T-helper 2 cell (primary cell): ENCODE measurements at places on chromosomes 11 and 22.

- DNase-seq, result no peak
These were observed 23.8 kb downstream of the CSNK2A3 start for GRCh38 chr11:11329062-11329806.

GRCh38 chr22:19291218-19291579 is 320 bp downstream of the CLTCL1 start:
- no peak for DNase-seq

- no peak for DNase-seq
These were observed 52.7 kb downstream of the TBC1D22A start for GRCh38 chr22:46815132-46815531.

DNA sequence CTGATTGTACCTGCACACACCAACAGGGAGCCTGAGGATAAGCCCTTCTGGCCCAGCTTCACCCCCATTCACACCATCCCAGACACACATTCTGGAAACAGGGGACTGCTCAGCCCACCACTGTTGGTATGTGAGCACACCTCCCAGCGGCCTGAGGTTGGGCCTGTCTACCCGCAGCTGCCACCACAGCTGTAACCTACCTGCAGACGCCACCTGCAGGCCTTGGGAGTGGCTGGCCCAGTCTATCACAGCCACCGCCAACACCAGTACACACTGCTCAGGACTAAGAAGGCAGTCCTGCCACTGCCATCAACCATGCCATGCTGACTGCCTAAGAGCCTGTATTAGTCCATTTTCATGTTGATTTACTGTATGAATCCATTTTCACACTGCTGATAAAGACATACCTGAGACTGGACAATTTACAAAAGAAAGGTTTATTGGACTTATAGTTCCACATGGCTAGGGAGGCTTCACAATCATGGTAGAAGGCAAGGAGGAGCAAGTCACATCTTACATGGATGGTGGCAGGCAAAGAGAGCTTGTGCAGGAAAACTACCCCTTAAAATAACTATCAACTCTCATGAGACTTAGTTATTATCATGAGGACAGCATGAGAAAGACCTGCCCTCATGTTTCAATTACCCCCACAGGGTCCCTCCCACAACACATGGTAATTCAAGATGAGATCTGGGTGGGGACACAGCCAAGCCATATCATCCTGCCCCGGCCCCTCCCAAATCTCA is 30.6 kb downstream of the RSF1 start:
- DNase-seq, result no peak

DNA sequence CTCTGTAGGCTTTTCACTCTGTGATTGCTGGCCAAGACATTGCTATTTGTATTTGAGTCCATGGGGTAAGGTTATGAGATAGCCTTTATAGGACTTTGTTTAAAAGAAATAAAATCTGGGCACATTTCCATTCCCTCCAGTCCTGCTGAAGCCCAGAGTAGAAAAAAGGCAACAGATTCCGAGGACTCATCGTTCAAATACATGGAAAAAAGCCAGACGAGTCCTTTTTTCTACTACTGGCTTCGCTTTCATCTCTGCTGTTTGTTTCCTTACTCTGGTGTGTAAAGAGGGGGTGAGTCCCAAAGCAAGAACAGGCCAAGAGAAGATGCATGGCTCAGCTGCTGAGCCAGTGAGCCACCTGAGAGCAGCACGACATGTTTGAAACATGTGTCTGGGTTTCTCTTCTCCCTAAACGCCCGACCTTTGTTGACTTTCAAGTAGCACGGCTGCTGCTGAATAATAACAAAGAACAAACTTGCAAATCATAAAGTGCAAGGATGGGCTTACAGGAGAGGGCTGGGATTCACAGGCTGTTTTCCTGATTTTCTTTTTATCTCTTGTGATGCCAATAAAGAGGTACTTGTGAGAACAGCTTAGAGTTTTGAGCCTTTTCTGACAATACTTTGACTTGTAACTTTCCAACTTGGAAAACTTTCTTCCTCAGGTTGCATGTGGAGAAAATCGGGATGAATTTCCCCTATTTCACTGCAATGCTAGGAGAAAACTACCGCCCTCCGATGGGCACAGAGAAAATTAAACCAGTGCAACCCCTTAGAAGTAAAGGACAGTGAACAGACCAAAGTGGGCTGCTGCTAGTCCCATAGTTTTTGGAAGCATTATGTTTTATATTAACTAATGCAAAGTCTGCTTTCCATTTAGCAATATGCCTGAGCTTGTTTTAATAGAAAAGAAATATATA is 195.2 kb upstream of the RAG2 start:
- no peak for DNase-seq

DNA sequence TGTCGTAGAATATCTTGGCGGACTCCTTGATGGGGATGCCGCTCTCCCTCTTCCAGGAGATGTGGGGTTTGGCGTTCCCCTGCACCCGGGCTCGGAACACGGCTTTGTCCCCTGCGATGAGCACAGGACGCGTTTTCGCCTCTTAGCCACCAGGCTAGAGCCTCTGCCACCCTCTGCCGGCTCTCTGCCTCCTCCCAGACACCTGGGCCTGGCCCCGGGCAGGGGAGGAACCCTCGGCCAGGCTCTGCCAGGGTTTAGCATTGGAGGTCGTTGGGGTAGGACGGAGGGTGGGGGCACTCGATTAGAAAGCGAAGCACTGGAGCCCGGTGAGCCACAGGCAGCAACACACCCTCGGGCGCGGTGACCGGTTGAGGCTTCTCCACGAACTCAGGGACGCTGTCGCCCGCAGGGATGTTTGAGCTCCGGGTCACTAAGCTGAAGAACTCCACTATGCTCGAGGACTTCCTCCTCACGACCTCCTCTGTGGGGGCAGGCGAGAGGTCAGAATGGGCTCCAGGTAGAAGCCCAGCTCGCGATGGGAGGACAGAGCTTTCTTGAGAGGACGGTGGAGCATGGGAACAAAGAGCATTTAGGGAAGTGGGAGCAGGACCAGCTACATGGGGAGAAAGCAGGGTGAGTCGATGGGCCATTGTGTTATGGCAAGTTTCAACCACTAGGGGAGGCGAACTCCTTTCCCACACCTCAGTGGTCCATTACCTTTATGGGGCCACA is 4.3 kb downstream of the IGSF22 start:
- DNase-seq, result peak; percentile 24

GRCh38 chr11:76148231-76148630 is 58.1 kb downstream of the WNT11 start:
- no peak for DNase-seq

- DNase-seq, result no peak
These were observed 25.4 kb downstream of the MICAL3 start for GRCh38 chr22:17998913-17999312.

GRCh38 chr22:48044487-48045060 is 1282.1 kb downstream of the TBC1D22A start:
- no peak for DNase-seq

- DNase-seq, result no peak
These were observed 468.0 kb downstream of the OPCML start for GRCh38 chr11:133064152-133064877.

GRCh38 chr11:63920939-63921417 is 4.0 kb upstream of the RCOR2 start:
- no peak for DNase-seq

GRCh38 chr11:13984616-13985450 is 22.3 kb downstream of the SPON1 start:
- DNase-seq, result no peak

GRCh38 chr22:39343259-39344045 is 6.3 kb upstream of the SYNGR1 start:
- DNase-seq, result peak; percentile 58

- no peak for DNase-seq
These were observed 32.6 kb downstream of the PRDM11 start for GRCh38 chr11:45178890-45179671.

- DNase-seq, result no peak
These were observed 14.7 kb upstream of the VPREB1 start for GRCh38 chr22:22229683-22230420.

DNA sequence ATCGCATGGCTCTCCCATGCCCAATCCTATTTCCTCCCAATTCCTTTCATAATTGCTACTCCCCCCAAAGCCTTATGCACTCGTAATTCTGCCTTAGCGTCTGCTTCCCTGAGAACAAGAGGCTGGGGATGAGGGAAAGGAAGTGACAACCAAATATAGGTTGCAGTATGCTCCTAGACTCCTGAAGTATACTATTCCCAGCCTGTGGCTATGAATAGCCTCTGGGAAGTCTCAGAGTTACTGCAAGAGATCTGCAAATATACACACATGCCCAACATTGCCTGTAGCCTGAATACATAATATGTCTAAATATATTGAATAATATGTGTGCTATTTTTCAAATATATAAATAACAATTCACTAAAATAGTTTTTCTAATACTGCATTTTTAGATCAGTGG is 96.1 kb upstream of the CD44 start:
- no peak for DNase-seq

DNA sequence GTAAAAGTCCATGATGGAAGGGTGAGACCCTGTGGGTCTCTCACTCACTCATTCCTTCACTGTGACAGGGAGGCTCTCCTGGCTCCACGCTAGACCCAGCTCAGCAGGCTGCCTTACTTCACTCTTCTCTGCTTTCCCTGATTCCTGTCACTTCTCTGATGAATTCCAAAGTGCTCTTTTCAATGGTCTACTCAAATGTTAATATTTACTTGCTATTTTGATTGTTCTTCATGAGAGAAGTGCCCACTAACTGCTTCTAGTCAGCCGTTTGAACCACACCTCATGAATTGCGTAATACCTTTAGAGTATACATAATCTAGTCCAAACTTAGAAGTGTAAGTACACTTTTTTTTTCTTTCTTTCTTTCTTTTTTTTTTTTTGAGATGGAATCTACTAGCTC is 1350.2 kb upstream of the RAG2 start:
- DNase-seq, result no peak

GRCh38 chr11:124646148-124646547 is 23.5 kb downstream of the TBRG1 start:
- DNase-seq, result no peak

DNA sequence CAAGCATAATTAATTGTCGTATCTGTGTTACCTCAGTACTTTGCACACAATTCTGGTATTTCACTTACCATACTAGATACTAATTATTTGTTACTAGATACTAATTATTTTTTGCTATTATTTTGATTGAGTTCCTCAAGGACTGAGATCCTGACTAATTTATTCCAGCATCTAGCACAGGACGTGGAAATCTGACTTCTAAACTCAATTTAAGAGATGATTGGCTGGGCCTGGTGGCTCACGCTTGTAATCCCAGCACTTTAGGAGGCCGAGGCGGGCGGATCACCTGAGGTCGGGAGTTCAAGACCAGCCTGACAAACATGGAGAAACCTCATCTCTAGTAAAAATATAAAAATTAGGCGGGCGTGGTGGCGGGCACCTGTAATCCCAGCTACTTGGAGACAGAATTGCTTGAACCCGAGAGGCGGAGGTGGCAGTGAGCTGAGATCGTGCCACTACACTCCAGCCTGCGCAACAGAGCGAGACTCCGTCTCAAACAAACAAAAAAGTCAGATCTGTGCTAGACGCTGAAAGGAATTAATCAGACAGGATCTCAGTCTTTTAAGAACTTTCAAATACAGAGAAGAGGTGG is 527 bp upstream of the MRPL48 start:
- no peak for DNase-seq

DNA sequence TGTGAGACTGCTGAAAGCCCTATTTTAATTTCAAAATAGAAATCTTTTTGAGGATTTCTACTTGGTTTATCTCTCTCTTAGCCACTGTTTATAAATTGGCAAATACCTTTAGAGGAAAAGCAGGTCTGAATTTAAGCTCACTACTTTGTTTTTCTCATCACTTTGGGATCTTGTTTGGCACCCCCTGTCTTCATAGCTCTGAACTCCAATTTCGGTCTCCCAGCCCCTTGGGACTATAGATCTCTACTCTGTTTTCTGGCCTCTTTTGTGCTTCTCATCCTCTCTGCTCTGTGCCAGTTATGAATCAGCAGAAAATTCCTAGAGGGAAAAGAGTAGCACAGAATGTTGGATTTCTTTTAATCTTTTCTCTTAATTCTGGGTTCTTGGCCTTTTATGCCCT is 118.3 kb downstream of the CYP2R1 start:
- DNase-seq, result no peak

- DNase-seq, result no peak
These were observed 151.7 kb downstream of the UVRAG start for GRCh38 chr11:75966537-75967287.

DNA sequence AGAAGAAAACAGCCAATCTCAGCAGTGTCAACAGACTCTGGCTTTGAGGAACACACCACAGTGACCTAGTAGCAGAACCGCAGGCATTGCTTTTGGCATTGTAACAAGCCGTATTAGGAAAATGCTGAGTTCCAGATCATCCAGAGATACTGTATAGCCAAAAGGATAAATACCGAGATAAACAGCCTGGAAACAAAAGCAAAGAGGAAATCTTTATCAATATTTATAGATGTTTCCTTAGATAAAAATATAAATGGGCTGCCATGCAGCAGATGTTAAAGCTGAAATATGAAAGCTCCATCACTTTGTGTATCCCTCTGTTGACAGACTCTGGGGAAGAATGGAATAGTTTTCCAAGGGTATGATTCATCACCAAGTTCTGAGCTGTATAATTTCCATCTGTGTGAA is 98.9 kb upstream of the TP53AIP1 start:
- no peak for DNase-seq

DNA sequence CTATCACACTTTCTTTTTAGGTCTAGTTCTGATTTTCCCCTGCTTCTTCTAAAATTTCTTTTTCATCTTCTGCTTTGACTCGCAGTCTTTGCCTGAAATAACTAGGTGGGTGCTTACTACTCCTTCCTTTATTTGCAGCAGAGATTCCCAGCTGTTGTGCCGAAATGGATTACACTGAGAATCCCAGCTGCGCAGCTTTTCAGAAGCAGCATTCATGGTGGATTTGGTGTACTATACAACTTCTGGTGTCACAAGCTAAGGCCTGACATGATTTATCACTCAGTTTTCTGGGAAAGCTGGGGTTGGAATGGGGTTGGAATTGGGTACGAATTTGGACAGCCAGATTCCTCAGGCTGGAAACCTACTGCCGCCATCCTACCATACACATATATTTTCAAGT is 6.0 kb upstream of the XKR3 start:
- DNase-seq, result no peak

- no peak for DNase-seq
These were observed 296.2 kb downstream of the NTM start for GRCh38 chr11:131666617-131667016.

GRCh38 chr11:285894-286220 is 3.1 kb upstream of the PGGHG start:
- DNase-seq, result peak; percentile 4

- DNase-seq, result no peak
These were observed 49.5 kb downstream of the VSIG10L2 start for GRCh38 chr11:125995313-125995712.

- DNase-seq, result no peak
These were observed 38.7 kb downstream of the EIF3F start for GRCh38 chr11:8025816-8026215.

GRCh38 chr11:35185696-35186095 is 46.7 kb downstream of the CD44 start:
- DNase-seq, result no peak

GRCh38 chr11:9160166-9160565 is 68.8 kb upstream of the SCUBE2 start:
- DNase-seq, result no peak
